ENCODE measurements at places on chromosomes 13 and 19. TPM values are rescaled to one million over a fixed set of nuclear protein-coding genes. Genes with fewer than 3 reads are reported as not detected.

Gene CBY2
- not detected for total RNA-seq

Gene GTF3A
- total RNA-seq, result 92.3 TPM

Gene SHISA7
- 1.0 TPM for total RNA-seq

Gene CCDC70
- total RNA-seq, result not detected

Gene ZNF552
- total RNA-seq, result 11.6 TPM

Gene DAND5
- total RNA-seq, result 0.17 TPM

Gene CLEC17A
- not detected for total RNA-seq

Gene ADGRE3
- total RNA-seq, result not detected

Gene ZNF121
- total RNA-seq, result 220 TPM

Gene TPRX1
- total RNA-seq, result not detected

Gene KL
- not detected for total RNA-seq

Gene ZNF726
- not detected for total RNA-seq

Gene KLK12
- not detected for total RNA-seq

Gene LILRB1
- not detected for total RNA-seq

Gene NECTIN2
- 184 TPM for total RNA-seq

Gene CRB3
- 24.6 TPM for total RNA-seq

Gene CLDN10
- 41.2 TPM for total RNA-seq

Gene GPR18
- total RNA-seq, result not detected

Gene ZNF730
- 24.7 TPM for total RNA-seq

Gene GPR12
- total RNA-seq, result 0.15 TPM

Gene U2AF2
- total RNA-seq, result 252 TPM

Gene PLIN5
- total RNA-seq, result 1.8 TPM

Gene DDX49
- total RNA-seq, result 52.3 TPM

Gene ZNF546
- 1.9 TPM for total RNA-seq

Gene C13orf42
- 11.7 TPM for total RNA-seq

Gene MEDAG
- 2.1 TPM for total RNA-seq

Gene ZNF345
- 5.1 TPM for total RNA-seq

Gene ZNF225
- 5.0 TPM for total RNA-seq

Gene N4BP2L1
- total RNA-seq, result 3.7 TPM

Gene RASIP1
- 9.3 TPM for total RNA-seq

Gene IL12RB1
- total RNA-seq, result not detected

Gene ZNF530
- 9.3 TPM for total RNA-seq

Gene GAPDHS
- not detected for total RNA-seq
